ENCODE measurements at places on chromosomes 7 and 10.

GRCh38 chr10:28431139-28431538 is 101.8 kb upstream of the WAC start:
- no peak for DNase-seq

DNA sequence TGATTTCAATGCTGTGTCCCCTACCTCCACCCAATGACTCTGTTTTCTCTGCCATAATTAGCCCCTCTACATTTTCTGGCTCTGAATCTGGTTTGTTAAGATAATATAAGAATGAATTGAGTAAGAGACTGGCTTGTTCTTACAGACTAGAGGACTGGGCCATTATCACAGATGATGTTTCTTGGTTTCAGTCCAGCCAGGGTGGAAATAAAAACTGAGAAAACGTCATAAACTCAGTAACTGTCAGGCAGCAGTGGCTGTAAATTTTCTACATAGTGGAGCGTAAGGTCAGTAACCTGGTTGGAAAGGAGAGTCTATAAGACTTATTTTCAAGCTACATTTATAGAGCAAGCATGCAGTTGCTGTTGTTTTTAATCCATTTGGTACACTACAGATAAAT is 485.4 kb downstream of the HTR7 start:
- no peak for DNase-seq

- DNase-seq: no peak
These were observed 51.1 kb downstream of the SHH start for GRCh38 chr7:155761162-155761561.

- no peak for DNase-seq
These were observed 142.0 kb downstream of the PTPN20 start for GRCh38 chr10:47053081-47053798.

GRCh38 chr7:28865601-28866144 is 92.5 kb downstream of the TRIL start:
- DNase-seq: no peak

GRCh38 chr7:98387544-98388226 is 13.2 kb downstream of the BAIAP2L1 start:
- no peak for DNase-seq

DNA sequence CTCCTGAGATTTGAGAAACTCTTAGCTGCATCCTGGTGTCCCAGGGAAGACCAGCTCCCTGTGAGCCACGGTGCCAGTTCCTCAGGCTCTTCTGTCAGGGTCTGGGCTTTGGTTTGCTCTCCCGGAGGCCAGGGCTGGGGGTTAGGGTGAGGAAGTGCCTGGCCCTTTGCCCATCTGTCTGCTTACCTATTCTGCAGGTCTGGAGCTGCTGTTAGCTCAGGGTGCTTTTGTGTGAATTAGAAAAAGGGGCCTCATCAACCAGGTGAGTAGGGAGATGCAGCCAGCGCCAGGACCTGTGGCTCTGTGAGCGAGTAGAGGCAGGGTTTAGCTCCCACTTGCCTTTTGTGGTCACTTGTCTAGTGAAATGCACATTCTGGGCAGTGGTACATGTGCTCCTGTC is 109.4 kb downstream of the DOCK1 start:
- DNase-seq: no peak

DNA sequence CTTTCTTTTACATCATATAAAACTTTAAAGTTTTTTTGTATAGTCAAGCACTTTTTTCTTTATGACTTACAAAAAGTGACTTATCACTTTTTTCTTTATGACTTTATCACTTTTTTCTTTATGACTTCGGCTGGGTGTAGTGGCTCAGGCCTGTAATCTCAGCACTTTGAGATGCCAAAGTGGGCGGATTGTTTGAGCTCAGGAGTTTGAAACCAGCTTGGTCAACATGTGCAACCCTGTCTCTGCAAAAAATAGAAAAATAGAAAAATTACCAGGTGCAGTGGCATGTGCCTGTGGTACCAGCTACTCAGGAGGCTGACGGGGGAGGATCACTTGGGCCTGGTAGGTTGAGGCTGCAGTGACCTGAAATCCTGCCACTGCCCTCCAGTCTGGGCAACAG is 108.8 kb upstream of the CSTF2T start:
- DNase-seq: no peak

DNA sequence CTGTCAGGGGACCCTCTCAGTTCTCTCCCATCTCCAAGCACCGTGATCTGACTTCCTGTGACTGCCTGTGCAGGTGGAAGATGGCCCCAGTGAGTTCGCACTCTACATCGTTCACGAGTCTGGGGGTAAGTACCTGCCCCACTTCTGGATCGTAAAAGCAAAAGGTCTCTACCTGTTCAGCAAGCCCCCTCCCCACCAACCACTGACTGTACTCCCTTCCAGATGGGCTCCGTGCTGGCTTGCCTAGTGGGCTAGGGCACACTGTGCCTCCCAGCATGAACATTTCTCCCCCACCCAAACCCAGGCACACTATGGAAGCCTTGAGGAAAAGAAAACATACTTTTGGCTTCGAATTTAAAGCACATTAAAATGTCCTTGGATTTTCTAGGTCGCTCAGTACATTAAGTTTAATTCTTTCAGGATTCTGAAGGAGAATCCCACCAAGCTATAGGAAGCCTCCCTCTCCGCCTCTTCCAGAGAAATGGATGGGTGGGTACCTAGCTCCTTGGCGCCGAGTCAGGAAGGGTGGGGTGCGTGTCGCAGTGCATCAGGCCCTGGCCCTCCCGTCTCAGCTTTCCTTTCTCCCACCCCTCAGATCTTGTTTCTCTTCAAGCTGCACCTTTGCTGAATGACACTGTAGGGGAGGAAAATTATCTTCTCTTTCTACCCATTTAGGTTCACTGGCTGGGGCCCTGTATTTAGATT is 11.0 kb upstream of the ZNF22 start:
- DNase-seq: no peak

DNA sequence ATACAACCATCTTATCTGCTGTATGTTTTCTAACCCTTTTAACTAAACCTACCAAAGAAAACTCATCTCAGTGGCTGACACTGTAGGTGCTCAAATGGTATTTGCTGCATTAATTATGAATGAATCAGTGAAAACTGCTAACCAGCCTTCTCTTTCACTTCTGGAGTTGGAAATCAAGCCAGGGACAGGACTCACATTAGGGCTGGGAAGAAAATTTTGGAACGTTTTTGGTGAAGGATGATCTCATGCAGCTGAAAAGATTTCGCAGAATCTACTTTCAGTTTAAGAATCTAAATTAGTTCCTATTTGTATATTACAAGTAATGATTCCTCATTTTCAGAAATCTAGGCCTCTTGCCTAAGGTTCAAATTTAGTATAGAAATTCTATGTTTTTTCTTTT is 12.9 kb downstream of the MTPN start:
- DNase-seq: no peak

DNA sequence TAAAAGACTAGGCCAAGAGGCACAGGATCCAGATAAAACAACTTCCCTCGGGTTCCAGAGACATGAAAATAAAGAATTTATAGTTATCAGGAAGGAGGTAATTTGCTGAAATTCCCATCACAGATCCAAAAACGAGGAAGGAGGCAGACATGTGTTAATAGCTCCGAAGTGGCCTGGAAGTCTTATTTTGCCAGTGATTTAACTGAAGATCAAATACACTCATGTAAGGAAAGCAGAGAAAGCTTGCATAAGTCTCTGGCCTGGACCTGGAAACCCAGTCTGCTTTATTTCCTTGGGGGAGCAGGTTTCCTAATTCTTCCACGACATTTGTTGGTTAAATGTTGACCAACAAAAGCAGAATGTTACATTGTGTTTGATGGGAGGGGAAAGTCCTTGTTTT is 498.7 kb upstream of the C7orf33 start:
- no peak for DNase-seq

DNA sequence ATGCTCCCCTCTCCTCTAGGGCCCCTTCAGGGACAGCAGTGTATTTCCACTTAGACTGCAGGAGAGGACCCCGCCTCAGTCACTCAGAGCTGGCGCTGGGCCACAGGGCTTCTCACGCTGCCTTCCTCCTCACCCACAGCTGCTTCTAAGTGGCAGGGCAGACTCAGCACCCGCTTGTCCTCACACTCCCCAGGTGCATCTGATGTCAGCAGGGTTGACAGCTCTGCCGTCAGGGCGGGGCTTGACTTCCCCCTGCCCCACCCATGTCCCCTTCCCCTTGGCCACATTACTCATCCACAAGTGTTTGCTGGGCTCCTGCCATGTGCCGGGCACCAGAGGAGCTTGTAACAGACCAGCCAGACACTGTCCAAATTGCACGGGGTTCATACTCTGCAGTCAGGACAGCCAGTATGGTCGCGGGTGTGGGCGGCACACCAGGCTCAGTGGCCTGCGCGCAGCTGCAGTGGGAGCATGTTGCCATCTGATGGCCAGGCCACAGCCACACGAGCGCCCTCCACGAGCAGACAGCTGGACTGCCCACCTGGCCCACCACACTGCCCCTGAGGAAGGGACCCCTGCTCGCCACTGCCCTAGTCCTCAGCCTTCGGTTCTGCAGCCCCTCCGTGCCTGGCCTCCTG is 29.3 kb upstream of the TTYH3 start:
- DNase-seq: no peak

GRCh38 chr10:125190946-125191345 is 30.6 kb upstream of the CTBP2 start:
- no peak for DNase-seq

DNA sequence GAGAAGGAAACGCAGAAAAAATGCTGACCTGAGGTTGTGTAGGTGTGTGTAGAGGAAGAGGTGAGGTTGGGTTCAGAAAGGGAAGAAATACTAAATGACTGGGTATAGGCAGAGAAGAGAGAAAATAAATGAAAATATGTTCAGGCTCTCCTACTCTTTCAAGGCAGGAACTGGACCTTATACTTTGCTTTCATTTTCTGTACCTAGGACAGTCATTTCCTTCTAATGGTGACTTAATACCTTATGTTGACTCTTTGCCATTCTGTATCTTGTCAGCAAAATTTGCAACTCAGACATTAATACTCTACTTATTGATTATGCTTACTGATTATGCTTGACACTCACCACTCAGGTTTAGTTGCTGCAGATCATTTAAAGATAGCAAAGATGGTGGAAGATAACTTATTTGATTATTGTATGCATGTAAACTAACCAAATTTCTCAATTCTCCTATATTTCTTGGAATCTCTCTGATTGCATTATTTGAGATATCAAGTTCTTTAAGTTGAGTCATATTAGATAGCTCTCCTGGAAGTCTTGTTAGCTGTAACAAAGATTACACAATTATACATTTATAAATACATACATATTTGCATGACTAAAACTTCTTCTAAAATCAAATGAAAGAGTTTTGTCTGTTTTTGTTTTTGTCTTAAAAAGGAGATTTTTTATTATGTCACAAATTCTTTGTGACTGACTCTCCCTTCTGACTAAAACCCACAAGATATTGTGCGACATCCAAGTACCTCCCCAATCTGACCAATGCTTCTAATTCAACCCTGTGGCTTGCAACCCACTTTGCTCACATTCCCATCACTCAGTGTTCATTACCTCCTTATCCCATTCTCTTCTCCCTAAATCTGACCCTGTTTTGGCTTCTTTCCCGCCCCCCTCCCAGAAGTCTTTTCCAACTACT is 20.0 kb downstream of the LRRD1 start:
- DNase-seq: no peak

- no peak for DNase-seq
These were observed 20.9 kb downstream of the UROS start for GRCh38 chr10:125802131-125802530.

DNA sequence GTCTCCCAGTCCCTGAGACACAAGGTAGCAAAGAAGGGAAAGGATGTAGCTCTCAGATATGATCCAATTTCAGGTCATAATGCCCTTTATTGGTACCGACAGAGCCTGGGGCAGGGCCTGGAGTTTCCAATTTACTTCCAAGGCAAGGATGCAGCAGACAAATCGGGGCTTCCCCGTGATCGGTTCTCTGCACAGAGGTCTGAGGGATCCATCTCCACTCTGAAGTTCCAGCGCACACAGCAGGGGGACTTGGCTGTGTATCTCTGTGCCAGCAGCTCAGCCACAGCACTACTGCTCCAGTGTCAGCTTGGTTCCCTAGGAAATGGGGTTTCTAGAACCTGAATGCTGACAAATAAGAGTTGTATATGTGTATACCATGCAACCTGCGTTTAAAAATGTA is 74.6 kb upstream of the PRSS58 start:
- DNase-seq: no peak

DNA sequence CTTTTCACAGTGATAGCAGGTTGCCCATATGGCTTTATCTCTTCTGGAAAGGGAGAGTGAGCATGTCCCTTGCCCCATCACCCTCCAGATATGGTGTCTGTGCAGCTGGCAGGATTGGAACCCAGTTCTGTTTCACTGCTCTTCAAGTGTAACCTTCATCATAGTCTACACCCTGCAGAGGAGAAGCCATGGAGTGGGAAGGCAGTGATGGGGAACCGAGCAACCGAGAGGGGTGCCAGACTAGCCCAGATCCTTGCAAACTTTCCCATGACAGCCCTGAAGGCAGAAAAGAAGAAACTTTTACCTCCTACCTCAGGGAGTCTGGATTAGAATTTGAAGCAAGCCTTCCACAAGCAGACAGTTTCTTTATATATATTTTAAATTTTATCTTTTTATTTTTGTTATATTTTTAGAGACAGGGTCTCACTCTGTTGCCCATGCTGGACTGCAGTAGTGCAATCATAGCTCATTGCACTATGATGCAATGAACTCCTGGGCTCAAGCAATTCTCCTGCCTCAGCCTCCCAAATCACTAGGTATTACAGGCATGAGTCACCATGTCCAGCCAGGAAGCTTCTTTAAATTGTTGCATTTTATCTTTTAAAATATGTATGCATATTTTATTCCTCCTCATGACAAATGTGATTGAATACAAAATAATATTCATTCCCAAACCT is 133.3 kb downstream of the KCNMA1 start:
- no peak for DNase-seq

- DNase-seq: no peak
These were observed 36.8 kb downstream of the CTBP2 start for GRCh38 chr10:125123476-125124114.

GRCh38 chr7:123472750-123473445 is 61.5 kb downstream of the IQUB start:
- no peak for DNase-seq

GRCh38 chr10:62014510-62014909 is 113.0 kb downstream of the ARID5B start:
- no peak for DNase-seq

DNA sequence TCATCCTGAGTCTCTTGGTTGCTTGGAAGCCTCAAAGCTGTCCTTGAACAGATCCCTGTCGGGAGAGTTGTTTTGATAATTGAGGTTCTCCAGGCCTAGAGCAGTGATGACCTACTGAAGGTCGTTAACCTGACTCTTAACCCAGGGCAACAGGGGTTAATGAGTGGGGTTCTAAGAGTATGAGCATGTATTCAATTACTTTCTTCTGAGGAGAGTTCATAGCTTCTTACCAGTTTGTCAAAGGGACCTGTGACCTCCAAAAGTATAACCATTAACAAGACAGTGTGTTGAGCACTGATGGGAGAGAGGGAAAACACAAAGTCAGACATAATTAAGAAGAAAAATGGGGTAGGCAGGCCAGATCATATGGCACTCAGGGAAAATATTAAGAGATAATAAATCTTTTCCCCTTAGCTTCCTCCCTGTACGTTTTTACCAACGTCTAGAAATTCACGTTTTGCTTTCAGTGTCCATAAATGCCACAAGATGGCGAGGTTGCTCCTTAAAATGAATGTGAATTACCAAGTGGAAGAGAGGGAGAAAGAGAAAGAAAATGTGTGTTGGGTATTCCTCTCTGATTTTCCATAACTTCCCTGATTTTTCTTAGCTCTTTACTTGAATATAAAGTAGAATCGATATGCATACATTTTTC is 97.6 kb downstream of the SUGCT start:
- no peak for DNase-seq
